ENCODE measurements at places on chromosomes 4 and X.

GRCh38 chr4:7418131-7418943 is 16.4 kb downstream of the PSAPL1 start:
- DNase-seq, result no peak

GRCh38 chr4:12761694-12762093 is 722.4 kb downstream of the RAB28 start:
- no peak for DNase-seq

DNA sequence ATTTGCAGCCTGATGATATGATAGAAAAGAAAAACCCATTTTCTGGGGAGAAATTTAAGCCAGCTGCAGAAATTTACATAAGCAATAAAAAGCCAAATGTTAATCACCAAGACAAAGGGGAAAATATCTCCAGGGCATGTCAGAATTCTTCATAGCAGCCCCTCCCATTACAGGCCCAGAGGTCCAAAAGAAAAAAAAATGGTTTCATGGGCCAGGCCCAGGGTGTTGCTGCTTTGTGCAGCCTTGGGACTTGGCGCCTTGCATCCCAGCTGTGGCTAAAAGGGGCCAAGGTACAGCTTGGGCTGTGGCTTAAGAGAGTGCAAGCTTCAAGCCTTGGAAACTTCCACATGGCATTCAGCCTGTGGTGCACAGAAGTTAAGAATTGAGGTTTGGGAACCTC is 97.9 kb upstream of the CDX4 start:
- DNase-seq, result no peak

GRCh38 chr4:95304898-95305297 is 243.9 kb downstream of the UNC5C start:
- no peak for DNase-seq
